Naive thymus-derived CD4-positive, alpha-beta T cell (primary cell): ENCODE measurements at places on chromosomes 5 and 9.

DNA sequence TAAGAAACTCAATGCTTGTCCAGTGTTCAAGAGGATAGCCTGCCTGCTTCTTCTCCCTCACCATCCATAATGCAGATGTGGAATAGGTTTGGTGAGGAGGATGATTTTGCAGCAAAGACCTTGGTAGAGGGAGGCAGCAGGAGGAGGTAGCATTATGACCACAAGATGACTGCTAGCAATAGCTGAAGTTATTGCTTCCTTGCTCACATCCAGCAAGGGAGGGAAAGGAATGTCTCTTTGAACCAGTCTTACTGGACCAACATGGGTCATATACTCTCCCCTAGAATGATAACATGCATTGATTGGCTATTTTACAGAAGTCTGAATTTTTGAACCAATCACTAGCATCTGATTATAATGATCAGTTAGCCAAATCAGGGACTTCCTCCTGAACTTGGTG lies 607.6 kb downstream of the EBF1 start:
- DNase-seq, result no peak

DNA sequence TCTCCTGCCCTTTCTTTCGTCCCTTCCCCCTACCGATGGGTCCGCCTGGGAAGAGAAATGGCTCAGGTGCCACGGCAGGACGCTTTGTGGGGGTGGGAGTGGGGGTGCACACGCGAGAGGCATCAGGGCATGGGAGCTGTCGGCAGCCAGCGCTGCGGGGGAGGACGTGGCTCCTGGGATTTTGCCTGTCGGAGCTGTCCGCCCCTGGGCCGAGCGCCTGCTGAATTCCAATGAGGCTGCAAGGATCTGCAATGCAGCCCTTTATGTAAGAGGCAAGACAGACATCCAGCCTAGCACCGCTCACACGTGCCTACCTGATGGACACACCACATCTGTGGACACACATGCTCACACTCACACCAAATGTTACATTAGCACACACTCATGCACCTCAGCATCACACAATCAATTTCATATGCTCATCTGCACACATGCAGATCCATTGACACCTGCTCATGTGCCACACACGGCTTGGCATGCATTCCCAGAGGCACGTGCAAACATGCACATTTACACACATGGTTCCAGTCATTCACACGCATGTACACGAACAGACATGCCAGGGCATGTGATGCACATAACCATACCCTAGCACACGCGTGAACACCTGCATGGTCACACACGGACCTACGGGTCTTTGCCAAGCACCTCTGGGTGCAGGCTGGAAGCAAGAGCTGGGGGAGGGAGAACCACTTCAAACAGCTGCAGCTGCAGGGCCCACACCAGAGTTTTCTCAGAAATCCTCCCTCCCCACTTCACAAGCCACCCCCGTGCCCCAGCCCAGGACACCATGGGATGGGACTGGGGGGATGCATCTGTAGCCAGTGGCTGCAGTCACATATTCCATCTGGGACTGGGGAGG lies 1.4 kb downstream of the GRIN1 start:
- no peak for DNase-seq

DNA sequence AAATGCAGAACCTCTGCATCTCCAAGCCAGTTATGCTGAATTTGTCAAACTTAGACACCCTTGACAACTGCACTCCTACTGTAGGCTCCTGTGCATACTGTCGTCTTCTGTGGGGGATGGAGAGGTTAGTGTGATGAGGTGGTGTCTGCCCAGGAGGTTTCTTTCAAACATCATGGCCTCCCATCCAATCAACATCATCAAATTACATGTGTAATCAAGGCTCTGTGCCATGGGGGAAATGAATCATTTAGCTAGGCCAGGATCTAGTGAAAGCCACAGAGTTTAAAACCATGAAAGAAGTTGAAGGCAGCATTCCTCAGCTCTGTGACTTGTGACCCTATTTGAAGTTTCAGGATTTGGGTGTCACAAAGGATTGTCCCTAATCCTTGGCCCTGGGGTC lies 240.6 kb downstream of the MARCHF11 start:
- DNase-seq, result no peak

GRCh38 chr9:72349240-72349639 lies 15.8 kb downstream of the ZFAND5 start:
- no peak for DNase-seq

GRCh38 chr5:172805018-172805683 lies 28.9 kb upstream of the ERGIC1 start:
- DNase-seq, result no peak

DNA sequence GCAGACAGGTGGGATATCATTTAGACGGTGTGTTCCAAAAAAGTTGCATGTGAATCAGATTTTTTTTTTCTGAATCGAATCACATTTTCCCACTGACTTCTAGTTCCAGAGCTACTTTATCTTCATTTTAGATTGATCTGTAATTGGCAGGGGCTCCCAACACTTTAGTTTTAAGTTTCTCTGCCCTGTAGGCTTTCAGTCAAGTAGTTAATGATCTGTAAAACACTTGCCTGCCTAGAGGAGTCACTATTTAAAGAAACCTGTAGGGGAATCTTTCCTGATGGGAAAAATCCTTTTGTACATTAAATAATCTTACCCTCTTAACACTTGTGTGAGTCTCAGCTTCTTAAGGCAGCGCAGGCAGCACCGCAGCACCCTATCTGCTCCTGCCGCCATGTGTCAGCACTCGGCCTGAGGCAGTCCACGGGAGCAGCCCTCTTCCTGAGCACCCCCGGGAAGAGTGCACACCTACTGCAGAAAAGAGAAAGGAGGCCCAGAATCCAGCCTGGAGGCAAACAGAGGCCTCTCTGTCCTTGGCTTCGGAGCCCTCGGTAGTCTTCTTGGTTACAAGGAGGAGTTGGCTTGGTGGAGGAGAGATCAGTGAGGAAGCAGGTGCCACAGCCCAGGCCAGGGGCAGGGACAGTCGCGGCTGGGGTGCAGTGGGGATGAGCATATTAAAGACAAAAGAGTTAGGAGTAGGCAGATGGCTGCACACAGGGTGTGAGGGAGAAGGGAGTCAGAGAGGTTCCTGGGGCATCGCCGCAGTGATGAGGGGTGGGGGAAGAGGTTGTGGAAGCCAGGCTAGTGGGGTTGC lies 209.3 kb downstream of the GAPVD1 start:
- no peak for DNase-seq

GRCh38 chr9:8651070-8651845 lies 851.7 kb upstream of the DMAC1 start:
- no peak for DNase-seq

DNA sequence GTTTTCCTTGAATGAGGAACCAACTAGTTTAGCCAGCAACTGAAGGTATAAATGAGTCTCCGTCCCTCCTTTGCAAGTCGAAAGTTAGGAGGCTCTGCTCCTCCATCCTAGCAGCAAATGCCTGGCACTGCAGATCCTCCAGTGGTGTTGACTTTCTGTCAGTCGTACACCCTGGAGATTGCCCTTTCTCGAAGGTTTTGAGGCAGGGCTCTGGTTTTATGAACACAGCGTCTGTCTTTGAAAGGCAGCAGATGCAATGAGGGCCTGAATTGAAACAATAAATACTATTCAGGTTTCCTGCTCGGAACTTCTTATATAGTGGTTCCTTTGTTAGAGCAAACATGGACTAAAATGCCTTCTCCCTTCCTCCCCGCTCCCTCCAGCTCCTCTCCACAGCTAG lies 284.0 kb downstream of the TMEM38B start:
- no peak for DNase-seq

GRCh38 chr9:35538361-35539234 lies 48.7 kb downstream of the RUSC2 start:
- no peak for DNase-seq

DNA sequence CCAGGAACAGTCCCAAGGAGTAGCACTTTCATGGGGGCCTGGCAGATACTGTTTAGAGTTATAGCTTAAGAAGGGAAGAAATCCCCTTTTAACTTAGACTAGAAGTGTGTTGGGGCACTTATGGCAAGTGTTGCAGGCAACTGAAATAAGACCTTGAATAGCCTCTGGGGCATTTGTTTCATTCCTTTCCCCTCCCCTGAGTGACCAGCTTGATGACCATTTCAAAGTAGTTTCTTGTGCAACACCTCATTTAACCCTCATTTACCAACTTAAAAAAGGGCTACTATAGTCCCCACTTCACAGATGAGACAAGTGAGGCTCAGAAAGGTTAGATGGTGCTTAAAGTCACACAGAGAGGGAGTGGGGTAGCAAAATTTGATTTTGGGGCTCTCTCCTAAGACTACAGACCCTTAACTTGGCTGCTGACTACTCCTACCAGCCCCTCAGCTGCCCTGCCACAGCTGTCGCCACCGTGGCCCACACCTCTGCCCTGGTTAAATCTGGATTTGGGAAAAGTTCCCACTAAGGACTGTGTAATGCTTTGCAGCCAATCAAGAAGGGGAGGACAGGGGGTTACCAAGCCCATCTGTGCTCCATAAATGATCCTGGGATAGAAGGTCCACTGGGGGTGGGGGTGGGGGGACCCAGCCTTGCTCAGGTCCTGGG lies 5.5 kb downstream of the PDLIM4 start:
- no peak for DNase-seq

DNA sequence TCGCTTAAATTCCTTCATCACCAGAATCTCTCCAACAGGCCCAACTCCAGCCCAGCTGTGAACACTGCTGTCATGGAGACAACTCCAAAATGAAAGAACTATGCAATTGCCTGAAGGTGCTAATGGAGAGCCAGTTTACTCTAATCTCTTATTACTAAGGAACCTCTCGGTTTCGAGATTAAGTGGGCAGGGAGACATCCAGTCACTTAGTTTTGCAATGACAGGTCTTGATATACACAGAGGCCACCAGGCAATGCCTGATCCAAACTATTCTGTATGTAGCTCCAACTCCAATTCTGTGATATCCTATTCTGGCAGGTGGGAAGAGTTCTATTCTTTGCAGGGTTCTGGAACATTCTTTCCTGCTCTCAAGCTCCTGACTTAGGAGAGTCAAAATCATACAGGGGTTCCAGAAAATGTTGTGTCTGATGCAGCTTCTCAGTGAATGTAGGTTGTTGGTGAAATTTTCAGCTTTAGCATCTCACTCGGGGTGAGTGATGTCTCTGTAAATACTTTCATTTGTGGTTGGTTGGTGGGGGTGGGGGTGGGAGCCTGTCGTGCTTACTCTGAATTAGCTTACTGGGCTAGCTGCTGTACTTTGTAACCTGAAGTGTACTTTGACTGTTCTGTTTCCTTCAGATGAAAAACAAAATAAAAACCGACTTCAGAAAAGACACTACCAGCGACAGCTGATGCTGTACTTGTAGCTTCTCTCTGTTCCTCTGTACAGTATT lies 170.9 kb downstream of the PALM2AKAP2 start:
- no peak for DNase-seq

GRCh38 chr5:100771181-100771580 lies 131.9 kb downstream of the ST8SIA4 start:
- DNase-seq, result no peak

DNA sequence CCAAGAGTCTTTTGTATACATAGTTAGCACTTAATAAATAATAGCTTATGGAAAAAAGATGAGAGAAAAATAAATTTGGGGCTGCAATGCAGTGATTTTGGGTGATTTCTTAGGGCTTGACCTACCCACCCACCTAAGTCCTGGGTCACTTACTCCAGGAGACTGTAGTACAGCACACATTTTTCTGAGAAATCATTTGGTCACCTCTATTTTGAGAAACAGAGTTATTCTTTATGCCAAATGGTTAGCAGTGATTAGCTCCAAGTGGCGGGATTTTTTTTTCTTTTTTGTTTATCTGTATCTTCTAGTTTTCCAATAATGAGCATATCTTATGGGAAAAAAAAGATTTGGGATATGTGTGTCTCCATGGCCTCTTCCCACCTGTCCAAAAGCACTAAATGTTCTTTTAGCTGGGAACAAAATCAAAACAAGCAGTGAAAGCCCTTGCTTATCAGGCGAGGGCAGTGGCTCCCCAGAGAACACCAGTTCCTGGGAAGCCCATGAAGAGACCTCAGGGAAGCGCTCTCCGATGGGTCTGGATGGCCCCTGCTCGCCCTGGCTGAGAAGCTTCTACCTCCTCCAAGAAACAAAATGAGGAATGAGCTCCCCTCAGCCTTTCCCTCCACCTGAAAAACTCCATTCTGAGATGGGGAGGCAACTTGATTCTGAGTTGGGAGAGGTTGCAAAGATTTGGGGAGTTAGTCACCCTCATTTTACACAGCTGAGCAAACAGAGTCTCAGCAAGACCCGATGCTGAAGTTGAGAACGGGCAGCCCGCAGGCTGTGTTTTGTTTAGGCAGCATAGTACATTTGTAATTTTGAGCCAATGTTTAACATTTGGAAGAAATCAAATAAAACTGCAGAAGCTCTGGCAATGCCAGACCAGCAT lies 69.9 kb downstream of the CYFIP2 start:
- no peak for DNase-seq

DNA sequence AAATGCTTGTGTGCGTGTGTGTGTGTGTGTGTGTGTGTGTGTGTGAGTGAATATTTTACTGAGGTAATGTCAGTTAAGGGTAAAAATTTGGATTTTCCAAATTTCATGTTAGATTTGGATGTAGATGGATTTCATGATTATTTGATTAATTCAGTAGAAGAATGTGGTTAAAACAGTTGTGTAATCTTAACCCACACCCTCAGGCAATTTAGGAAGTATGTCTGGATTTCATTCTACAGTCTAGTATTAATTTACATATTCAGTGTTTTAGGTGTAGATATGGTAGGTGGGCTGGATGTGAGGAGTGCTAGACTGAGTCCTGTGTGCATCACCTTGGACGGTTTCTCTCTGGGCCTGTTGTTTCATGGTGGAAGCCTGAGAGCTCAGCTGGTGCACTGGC lies 99.1 kb upstream of the CKMT2 start:
- DNase-seq, result no peak

DNA sequence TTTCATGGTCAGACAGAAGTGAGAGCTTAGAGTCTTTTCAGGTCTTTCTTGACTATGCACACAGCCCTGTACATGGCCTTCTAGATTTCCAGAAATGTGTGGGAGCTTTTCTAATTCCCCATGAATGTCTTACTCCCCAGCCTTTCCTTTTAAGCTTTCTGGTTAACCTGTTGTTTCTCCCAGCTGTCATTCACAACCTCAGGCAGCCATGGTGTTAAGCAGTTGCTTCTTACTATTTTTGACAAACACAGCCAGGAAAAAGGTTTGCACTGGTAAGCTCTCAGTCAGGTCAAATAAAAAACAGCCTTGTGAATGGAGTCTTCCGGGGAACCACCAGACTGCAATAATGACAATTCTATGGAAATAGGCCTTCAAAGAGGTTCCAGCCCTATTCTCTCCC lies 84.9 kb downstream of the MTREX start:
- no peak for DNase-seq

GRCh38 chr9:99169086-99169485 lies 52.7 kb downstream of the ALG2 start:
- no peak for DNase-seq

GRCh38 chr5:66343370-66344071 lies 199.4 kb downstream of the SREK1 start:
- no peak for DNase-seq
